ENCODE measurements at places on chromosomes 1 and 21.

- DNase-seq: no peak
Measured at GRCh38 chr1:222181191-222181590, 366.7 kb downstream of the HHIPL2 start.

DNA sequence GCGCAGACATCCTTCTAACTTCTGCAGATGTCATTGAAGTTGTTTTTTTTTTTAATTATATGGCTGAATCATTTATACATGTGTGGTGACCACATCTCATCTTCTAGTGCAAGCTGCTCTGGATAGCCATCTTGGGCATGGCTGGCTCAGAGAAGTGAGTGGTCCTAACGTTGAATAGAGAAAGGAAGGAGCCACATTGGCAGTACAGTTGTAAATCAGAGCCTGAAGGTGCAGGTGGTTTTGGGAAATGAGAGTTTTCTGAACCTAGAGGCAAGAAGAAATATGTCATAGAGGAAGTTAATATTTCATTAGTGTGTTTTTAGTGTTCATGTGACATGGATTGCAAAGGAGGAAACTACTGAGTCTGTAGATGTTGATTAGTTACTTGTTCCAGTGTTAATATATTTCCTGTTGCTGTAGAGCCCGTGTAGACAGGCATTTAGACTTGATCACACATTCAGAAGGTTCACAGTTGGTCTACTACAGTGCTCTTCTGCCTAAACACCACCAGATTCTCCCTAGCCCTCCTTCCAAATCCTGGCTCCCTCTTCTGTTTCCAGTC lies 163.7 kb downstream of the ROR1 start:
- DNase-seq: no peak

DNA sequence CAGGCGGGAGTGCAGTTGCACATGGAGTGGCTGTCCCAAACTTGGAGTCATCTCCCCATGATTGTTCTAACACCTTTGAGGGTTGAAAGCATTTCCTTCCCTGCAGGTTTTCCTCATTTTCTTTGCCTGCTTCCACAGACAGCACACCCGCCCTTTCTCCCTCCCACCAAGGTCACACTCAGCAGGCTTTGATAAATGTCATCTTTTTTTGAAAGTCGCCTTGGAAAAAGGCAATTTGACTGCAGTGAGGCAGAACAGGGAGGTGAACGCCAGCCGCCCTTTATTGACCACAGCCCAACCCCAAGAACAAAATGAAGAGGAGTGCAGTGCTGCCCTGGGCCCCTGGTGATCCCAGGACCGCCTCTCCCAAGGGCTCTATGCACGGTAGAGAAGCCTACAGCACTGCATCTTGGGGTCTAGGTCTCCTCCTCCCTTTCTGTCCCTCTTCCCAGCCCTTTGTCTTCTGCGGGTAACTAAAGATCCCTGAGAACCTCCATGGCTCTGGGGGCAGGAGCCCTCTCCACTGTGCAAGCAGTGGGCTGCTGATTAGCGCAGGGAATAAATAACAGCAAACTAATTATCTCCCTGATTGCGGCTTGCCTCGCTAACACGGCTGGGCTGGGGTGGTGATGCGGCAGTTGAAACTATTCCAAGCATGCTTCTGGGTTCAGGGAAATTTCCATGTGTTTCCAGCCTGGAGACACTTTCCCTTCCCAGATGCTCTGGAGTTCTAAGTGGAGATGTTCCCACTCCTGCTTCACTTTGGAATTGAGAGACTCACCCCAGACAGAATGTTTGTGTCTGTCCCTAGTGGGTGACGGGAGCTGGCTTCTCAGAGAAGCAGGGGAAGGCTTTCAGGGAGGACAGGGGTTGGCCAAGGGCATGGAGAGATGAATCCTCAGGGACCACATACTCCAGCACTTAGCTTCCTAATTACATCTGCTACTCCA lies 11.8 kb upstream of the AMIGO1 start:
- no peak for DNase-seq

- DNase-seq: no peak
Measured at GRCh38 chr1:29838738-29839320, 602.5 kb downstream of the PTPRU start.

- DNase-seq: no peak
Measured at GRCh38 chr21:32426592-32427051, 14.1 kb downstream of the EVA1C start.

- peak; percentile 32 for DNase-seq
Measured at GRCh38 chr21:17612023-17612564, 607 bp downstream of the BTG3 start.

DNA sequence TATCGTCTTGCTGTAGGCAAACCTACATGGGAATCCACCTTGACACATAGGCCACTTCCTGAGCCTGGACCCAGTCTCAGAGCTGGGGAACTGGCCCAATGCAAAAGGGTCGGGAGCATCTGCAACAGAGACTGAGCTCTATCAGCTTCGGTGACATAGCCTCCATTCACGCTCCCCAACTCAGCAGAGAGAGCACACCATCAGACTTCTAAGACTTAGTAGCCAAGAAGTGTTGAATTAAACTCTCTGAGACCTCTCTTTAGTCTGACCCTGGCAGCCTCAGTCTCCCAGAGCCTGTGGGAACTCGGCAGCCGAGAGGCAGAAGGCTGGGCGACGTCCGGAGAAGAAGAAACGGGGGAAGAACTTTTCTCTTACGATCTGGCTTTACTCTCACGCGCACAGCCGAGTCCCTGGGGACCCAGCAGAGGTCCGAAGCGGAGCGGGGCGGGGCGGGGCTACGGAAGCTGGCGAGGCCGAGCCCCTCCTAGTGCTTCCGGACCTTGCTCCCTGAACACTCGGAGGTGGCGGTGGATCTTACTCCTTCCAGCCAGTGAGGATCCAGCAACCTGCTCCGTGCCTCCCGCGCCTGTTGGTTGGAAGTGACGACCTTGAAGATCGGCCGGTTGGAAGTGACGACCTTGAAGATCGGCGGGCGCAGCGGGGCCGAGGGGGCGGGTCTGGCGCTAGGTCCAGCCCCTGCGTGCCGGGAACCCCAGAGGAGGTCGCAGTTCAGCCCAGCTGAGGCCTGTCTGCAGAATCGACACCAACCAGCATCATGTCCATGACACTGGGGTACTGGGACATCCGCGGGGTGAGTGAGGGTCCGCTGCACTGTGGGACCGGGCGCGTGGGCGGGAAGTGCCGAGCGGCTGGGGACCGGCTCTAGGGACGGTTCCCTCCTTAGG lies at the start of gene GSTM4:
Gene GSTM4 (plus strand): TSS at position 485 of the 905 bp plus-strand sequence. CDS start 291 bp downstream, at position 776.
- peak; percentile 74 for DNase-seq

- DNase-seq: no peak
Measured at GRCh38 chr1:47709872-47710231, 272.0 kb downstream of the FOXD2 start.

DNA sequence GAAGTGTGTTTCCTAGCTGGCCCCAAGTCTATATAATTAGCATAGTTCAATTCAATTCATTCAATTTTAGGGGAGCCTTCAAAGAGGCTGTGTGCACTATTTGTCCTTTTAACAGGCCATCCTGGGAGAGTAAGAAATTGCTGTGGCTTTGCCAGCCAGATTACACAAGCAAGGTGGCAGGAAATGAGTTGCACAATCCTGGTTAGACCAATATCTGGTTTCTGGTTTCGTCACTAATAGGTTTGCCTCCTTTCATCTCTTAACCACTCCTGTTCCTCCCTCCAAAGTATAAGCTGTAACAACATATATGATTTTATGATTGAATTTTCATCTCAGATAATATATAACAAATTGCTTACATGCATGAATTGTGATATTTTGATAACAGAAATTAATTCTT lies 84.1 kb upstream of the NEGR1 start:
- DNase-seq: no peak

DNA sequence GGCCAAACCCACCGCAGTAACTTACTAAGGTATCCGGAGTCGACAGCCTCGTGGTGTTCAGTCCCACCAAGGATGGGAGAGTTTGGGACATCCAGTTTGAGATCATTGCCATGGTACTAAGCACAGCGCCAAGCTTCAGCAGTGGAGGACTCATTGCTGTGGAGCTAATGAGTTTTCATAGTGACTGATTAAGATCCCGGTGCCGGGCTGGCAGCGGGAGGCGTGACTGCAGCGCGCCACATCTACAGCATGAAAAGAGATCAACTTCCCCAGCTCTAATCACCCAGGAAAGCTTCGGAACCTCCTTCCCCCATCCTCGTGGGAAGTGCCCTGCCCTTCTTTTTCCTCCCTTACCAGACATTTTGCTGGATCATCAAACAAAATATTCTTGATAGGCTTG lies 149.9 kb downstream of the OLFM3 start:
- DNase-seq: no peak

GRCh38 chr1:52506349-52506748 lies 46.5 kb downstream of the TUT4 start:
- no peak for DNase-seq

DNA sequence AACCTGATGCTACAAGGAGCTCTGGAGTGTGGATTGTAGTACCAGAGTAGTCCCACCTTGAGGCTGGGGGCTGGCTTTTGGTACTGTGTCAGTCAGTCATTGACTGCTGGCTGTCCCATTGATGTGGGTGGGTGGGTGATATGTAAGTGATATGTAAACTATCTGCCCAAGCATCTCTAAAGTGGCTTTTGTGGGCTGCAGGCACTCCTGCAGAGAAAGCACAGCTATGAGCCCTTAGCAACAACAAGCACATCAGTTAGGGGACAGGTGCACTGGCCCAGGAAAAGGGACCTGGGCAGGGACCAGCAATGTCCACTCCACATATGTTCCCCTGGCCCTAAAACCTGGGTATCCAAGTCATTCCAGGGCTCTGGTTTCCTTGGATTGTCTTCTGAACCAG lies 109.9 kb downstream of the TAS1R2 start:
- DNase-seq: no peak

DNA sequence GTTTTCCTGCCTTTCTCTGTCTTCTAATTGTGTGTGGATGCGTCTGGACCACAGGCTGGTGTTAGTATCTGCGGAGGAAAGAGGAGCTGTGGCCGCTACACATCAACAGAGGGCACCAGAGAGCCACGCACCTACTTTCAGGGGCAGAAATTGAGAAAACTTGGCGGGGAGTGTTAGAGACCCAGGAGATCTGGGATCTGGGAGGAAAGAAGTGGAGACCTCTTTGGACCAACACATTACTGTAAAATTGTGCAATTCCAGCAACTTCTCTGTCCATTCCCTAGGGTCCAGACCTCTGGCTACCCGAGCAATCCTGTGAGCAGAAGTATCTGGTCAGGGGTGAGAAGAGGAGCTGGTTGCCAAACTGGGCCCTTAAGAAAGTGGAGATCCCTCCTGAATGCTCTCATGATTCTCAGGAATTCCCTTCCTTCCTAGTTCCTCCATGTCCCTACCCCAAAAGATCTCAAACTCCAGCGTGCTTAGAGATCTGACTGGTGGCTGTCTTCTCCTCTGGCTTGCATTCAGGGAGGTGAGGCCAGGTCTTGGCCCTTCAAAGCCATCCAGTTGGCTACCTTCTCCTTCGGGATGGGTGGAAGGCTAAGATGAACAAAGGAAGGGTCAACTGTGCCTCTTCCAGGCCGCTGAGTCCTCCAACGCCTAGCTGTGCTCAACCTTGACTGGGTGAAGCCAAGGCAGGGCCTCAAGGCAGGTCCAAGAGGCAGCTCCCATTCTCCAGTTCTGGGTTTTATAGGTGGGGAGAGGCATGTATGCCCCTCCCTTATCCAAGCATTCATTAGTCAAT lies 1.2 kb upstream of the KIRREL1 start:
- peak; percentile 67 for DNase-seq

- DNase-seq: no peak
Measured at GRCh38 chr1:161949548-161949947, 74.1 kb downstream of the OLFML2B start.

DNA sequence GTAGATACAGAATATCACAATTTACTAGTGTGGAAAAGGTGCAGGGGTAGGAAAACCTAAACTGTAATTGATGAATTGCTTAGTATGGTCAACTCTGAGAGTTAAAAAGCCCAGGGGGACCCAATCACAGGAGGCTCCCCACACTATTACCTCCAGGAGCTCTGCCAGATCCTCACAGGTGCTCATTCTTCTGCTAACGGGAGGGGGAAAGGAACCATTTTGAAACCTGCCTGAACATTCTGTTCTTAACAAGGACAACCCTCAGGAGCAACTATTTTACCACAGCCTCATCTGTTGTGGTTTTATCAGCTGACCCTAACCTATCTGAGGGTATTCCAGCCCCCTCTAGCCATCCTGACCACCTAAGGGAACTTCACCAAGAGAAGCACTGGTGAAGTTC lies 19.1 kb downstream of the PDIK1L start:
- no peak for DNase-seq

DNA sequence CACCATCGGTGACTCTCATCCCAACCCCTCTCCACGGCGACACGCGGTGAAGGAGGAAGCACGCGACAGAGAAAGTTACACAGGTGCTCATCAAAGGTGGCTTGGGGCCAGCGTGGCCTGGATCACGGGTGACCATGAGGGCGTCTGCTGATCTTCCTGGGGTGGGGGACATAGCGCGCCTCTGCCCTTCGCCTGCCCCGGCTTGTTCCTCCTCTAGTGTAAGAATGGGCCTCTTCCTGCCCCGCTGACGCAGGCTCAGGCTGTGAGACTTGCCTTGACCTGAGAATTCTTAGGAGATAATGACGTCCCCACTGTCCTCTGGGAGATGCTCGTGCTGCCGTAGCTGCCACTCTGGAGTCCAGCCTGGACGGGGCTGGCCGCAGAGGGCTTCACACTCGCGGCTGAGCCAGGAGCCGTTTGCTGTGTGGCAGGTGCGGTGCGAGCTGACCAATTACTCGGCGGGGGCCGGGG lies 39.0 kb upstream of the TMEM52 start:
- DNase-seq: no peak

GRCh38 chr1:220483700-220484099 lies 44.2 kb upstream of the MARK1 start:
- no peak for DNase-seq

DNA sequence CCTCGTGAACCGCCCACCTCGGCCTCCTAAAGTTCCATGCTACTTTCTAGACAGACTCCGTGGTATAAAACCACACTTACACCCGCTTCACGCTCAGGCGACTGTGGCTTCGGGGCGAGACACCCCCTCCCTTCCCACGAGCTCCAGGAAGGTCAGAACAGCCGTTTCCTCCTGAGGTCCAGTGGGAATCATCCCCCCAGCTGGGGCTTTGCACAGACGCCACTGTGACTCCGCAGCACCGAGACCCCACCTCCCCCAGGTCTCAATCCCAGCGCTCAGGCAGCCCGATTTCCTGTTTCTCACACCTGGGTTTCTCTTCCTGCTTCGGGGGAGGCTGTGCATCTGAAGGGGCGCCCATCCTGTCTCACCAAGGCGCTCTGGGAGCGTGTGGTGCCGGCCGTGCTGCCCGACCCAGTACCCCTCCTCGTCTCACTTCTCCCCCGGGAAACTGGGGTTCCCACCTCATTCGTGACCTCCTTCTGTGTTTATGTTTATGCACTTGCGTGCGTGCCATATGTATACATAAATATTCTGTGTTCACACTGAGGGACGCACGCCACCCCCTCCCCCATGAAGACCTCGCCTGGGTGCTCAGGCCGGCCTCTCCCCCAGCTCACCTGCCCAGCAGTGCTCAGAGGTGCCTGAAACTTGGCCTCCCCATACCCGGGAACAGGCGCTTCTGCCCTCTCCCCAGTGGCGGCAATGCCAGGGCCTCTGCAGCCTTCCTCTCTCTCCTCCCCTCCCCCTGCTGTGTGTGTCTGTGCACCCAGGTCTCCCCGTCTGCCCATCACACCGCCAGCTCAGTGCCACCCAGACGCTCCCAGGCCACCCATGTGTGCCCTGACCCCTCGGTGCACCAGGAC lies 14.6 kb downstream of the SLC35E2B start:
- DNase-seq: peak; percentile 54

Measured in stimulated activated CD4-positive, alpha-beta T cell treated with anti-CD3 and anti-CD28 coated beads, Interleukin-2, amount 100 ng/mL, for 24 hours (primary cell).